H4 (cell line): ENCODE measurements at places on chromosomes 4 and X.

DNA sequence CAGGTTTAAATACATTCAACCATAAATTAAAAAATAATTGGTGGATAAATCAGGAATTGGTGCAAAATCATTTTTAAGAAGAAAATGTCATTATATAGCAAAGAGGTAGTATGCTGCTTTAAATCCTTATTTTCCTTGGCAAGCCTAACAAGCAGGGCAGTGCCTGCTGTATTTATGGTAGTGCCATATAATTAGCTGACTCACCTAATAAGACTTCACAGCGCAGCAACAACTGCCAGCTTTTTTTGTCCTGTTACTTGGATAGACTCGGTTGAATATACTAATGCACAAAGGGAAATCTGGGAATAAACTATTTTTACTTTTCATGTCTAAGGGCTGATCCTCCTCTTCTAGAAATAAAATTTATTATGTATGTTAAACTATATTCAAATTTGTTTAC lies 99.1 kb downstream of the SNCA start:
- peak; percentile 85 for DNase-seq

DNA sequence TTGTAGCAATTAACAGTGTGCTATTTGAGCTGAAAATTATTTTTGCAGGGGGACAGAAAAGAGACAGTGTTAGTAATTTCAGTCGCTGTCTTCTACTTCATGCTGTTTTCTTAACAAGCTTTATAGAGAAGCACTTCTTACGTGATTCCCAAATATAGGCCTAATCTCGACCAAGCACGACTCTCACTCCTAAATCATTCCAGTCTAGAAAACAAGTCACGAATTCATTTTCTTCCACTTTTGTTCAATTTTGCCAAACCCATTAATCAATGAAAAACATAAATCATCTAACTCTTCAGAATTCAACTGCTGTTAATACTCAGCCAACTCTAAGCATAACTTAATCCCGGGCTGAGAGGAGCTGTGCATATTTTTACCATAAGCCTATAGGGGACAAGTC lies 21.0 kb upstream of the FHL1 start:
- no peak for DNase-seq

DNA sequence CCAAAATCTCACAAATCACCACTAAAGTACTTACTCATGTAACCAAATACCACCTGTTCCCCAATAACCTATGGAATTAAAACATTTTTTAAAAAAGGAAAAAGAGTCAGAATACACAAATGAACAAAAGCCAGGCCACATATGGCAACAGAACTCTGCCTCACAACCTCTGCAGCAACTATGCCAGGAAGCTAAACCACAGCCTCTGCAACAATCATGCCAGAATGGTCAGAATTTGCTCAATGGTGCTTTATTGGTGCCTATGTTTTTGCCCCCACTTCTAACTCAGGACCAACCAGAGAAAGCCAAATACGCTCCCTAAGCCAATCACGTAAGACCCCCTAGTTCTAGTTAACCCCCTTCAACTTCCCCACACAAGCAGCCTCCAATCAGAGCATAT lies 69.6 kb downstream of the HOPX start:
- peak; percentile 17 for DNase-seq

DNA sequence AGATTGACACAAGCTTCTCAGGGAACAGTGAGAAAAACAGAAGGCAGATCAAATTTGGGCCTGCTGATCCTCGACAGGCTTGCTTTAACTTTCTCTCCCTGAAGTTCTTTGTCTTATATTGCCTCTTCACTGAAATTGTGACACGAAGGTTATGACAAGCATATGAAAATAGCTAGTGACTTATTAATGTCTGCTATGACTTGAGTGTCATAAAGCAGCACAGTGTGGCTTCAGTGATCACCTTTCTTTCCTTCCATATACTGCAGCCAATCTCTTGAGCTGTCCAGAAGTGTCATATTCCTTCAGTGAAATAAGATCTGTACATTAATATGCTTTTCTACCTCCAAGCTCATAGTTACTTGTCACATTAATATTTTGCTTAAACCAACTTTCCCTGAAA lies 870.2 kb downstream of the C4orf33 start:
- no peak for DNase-seq

GRCh38 chr4:4990329-4990728 lies 28.9 kb downstream of the CYTL1 start:
- DNase-seq = no peak

DNA sequence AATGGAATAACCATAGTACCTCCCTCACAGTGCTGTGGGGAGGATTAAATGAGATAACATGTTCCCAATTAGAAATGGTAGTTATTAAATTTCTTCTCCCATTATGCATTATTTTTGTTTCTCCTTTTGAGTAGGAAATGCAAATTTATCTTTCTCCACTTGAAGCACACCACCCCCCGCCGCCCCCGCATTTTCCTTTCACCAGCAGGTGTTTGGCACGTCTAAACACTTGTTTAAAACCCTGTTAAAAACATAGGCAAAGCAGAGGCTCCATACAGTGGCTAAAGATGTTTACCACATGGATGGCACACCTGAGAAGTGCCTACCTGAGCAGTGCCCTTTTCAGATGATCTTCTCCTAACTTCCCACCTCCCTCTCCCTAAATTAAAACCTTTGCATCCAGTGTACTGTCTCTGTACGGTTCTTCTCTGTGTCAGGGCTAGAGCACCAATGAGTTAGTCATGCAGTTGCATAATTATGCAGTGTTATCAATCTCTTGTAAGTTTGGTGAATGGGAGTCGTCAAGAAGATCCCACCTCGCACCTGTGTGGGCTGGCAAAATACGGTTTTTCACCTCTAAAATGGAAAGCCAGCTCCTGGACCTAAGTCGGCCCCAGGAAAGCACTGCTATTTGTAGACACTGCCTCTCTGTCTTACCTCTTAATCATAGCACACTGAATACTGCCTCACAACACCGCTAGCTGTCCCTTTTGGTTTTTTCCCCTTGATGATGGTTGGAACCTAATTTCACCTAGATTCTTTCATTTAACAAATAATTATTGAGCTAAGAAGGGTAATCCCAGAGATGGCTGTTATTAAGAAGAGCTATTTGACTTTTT lies 122.0 kb downstream of the CT47B1 start:
- no peak for DNase-seq
